Upper lobe of right lung (tissue), 1 donor: ENCODE measurements at places on chromosomes 7 and 10. TPM values are rescaled to one million over a fixed set of nuclear protein-coding genes. Genes with fewer than 3 reads are reported as not detected.

DNA sequence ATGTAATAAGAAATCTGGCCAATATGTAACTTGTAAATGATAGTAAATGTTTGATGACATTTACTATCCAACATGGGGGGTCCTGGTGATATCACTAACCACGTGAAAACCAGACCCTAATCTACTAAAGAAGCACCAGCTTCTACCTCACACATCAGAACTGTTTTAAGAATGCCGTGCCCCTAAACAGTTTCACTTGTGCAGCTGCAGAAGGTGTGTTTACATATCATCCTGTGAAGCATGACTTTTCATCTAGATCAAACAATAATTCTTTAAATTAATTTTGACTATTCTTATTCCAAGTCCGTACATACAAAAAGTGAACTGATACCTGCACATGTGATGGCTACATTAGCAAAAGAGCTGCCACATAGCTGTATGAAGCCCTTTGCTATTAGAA is 61.0 kb downstream of the STEAP1B start:
- H3K36me3 ChIP-seq = no peaks in the 10 kb centered on the region
- no peak for DNase-seq
- no peak overlapping the region for H3K27ac ChIP-seq
- no peak overlapping the region for H3K4me3 ChIP-seq
- peaks cover 12% of the 10 kb centered on the region for H3K4me1 ChIP-seq
- no peaks in the 10 kb centered on the region for H3K27me3 ChIP-seq

GRCh38 chr7:29622335-29623265 is 59.0 kb downstream of the PRR15 start:
- no peak overlapping the region for H3K4me3 ChIP-seq
- no peaks in the 10 kb centered on the region for H3K27me3 ChIP-seq
- H3K36me3 ChIP-seq = no peaks in the 10 kb centered on the region
- no peaks in the 10 kb centered on the region for H3K4me1 ChIP-seq
- no peak for DNase-seq
- no peak overlapping the region for H3K27ac ChIP-seq

- no peak overlapping the region for H3K27ac ChIP-seq
- DNase-seq = no peak
- H3K4me3 ChIP-seq = no peak overlapping the region
- no peaks in the 10 kb centered on the region for H3K27me3 ChIP-seq
- peaks cover 4% of the 10 kb centered on the region for H3K4me1 ChIP-seq
- H3K36me3 ChIP-seq = peaks cover 5% of the 10 kb centered on the region
These were observed 163.7 kb downstream of the SRPK2 start for GRCh38 chr7:105224884-105225651.

- H3K4me3 ChIP-seq = no peak overlapping the region
- H3K36me3 ChIP-seq = no peaks in the 10 kb centered on the region
- H3K27ac ChIP-seq = no peak overlapping the region
- no peak for DNase-seq
These were observed 85.5 kb upstream of the SLC25A13 start for GRCh38 chr7:96407427-96407826.

Gene GPNMB
- 322 TPM for total RNA-seq
